Stimulated activated naive CD4-positive, alpha-beta T cell treated with Interleukin-2 at 50 U/mL for 16 hours (primary cell): ENCODE measurements at places on chromosomes 12 and 14.

DNA sequence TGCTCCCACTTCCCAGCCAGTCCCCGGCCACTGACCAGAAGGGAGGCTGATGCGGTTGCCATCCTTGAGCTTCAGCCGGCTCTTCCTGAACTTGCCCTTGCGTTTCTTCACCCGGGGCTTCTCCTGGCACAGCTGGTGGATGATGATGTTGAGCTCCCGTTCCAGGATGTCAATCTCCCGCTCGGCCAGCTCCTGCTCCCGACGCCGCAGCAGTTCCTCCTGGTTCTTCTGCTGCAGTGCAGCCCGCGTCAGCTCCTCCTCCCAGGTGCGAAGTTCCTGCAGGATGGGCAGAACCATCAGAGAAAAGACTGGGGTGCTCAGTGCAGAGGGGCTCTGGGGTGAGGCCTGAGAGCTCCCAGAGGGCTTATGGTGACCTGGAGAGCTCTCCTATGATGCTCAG lies 67.0 kb downstream of the MAP3K9 start:
- no peak for DNase-seq

DNA sequence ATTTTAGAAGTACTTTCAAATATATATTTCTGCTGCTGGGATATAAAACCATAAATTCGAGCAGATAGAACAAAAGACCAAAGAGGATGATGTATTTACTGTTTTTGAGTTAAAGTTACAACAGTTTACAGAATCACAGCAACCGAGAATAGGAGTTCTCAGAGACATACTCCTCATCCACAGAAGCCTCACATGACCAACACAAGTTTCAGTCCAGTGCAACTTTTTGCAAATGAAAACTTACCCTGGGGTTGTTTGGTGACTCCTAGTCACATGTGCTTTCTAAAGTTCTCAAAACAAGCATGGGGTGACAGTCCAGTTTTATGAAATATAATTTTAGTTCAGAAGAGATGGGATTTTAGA lies 117.1 kb downstream of the PRKCH start:
- DNase-seq, result no peak

DNA sequence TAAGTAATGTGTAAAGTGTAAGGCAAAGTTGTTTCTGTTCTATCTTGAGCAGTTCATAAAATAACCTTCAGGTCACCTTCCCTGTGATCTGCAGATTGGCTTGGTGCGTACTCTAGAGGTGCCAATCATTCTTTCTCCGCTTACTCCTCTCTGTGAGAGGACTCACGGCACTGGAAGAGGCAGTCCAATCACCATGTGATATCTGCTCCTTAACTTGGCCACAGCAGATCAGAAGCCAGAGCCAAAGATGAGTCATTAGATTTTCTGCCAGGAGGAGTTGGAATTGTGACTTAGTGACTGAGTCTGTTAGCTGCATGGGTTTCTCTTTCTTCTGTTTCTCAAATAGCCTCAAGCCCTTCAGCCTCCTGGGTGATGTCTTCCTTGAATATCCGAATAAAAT lies 165.5 kb downstream of the SLC41A2 start:
- no peak for DNase-seq

DNA sequence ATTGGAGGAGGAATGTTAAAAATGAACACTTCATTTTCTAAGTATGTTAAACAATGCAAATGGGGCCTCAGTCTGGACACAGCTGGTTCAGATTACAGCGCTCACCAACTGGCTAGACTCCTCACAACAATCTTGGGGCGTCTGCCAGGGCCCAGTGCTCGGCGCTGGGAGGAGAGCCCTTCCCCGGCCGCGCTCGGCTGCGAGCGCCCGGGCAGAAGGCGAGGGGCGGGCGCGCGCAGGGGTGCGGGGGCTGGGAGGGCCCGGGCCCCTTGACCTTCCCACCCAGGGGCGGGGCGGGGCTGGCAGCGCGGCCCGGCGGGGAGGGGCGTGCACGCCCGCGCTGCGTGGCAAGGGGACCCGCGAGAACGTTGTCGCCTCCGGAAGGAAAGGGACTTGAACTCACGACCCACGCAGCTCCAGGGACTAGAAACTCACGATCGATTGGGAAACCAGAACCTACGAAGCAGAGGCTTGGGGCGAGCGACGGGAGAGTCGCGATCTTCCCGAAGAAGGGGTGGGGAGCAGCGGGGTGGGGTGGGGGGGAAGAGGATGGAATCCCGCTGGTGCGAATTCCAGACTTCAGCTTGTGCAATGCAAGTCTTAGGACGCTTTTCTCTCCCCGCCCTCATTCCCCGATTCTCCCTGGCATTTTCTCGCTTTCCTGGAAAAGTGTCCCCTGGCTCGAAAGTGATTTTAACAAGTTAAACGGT lies at the start of gene FBLN5:
FBLN5 (minus strand) TSS at position 220 of the 710 bp plus-strand sequence. CDS start 465 bp downstream, outside the sequence.
- peak; percentile 22 for DNase-seq

DNA sequence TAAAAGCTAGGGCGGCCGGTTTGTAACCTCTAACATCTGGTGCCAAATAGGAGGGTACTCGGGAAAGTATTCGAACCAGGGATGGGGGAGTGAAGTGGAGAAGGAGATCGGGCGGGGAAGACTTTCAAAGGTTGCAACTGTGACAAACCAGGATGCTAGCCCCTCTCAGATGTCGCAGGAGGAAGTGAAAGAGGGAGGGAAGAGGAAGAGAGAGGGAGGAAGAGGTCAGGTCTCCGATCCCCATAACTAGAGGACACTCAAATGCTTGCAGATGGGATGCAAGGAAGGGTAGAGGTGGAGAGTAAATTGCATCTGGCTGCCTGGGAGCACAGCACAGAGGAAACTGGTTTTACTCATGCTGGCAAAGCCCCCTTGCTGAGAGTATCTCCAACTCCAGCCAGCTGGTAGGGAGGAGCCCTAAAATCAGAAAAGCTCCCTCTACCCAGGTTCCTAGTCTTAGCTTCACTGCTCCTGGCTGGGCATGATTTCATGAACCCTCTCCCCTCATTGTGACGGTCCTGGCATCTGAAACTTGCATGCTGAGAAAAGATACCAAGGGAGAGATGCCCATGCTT lies 696.7 kb upstream of the TBX3 start:
- DNase-seq, result no peak

DNA sequence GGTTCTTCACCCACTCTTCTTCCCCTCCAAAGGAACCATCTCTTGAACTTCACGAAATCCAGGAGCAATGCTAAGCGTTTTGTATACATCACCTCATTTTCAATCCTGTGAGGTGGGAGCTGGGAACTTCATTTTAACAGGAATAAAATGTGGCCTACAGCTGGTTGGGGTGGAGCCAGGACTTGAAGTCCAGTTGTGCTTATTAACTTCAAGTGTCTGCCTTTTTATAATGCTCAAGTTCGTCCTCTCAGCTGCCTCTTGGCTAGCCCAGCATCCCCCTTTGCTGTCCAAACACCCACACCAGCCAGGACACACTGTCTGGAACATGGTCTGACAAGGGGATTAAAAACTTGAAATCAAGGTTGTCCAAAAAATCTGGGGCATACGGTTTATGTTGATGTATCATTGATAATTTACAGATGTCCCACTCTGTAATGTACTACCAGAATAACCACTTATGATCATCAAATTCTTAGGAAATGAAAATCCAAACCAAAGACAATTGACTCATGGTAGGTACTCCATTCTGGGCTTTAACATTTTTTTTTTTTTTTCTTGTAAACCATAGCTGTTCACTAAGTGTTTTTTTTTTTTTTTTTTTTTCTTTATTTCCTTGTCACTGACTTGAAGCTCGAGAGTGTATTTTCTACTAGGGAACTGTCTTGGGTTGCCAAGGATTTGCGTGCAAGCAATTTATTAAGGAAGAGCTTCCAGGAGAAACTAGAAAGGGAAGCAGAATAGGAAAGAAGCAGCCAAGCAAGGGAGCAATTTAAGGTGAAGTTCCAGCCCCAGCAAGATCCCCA lies 252.3 kb downstream of the EFCAB11 start:
- DNase-seq, result no peak

- peak; percentile 15 for DNase-seq
Measured at GRCh38 chr12:8493084-8493483, 20.2 kb upstream of the CLEC4D start.

GRCh38 chr12:58503731-58504130 lies 416.6 kb downstream of the LRIG3 start:
- no peak for DNase-seq

DNA sequence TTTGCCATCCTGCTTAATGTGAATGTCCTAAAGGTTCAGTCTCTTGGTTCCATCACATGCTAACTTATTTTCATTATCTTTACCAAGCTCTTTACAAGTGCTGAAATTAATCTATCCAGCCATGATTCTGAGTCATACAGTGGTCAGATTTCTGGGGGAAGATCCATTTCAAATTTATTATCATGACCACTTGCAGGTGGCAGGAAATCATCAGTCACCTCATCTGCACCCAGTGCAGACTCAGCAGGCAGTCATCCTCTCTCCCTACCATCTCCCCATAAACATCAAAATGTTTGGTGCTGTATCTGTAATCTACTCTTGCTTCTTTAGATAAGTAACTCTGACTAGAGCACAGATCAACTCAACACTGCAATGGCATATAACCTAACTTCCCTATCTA lies 23.5 kb downstream of the ATG14 start:
- DNase-seq, result no peak

DNA sequence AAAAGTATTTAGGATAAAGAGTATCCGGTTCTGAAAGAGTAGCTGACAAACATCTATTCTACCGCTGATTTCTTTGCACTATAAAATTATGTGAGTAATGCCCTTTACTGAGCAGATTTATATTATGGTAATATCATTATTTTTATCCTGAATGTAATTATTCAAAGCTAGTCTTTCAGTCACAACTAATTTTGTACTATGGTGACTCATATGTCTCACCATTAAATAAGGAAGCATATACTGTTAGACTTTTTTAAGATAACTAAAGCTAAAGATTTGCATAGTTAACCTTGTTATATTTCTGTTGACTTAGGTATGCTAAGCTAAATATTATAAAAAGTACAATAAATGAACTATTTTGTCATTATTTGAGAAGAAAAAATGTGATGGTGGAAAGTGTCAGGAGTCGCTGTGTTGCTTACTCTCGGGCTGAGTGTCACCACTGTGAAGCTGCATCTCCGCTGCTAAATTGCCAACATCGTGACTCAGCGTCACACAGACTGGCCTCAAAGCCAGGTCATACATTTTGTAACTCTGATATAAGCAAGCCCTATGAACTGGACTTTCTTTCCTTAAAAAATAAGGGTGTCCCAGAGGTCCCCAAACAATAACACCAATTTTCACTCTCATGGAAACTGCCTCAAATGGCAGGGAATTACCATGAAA lies 69.1 kb upstream of the SSTR1 start:
- no peak for DNase-seq

- DNase-seq, result no peak
Measured at GRCh38 chr12:127263621-127264020, 1003.3 kb upstream of the TMEM132C start.

DNA sequence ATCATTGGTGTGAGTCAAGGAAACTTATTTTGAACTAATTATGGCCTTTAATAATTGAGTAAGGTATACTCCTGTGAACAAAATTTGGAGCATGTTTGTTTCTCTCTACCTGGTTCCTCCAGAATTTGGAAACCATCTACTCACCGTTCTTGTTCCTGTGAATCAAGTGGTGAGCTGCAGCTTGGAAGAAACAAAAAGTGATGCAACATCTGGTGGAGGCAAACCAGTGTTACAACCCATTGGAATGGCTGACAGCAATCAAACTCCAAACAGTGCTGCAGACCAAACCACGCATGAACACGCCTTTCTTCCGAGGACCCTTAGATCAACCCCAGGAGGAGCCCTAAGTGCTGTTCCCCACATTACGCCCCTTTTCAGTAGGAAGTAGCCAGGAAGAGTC lies 104.7 kb upstream of the VASH1 start:
- DNase-seq, result no peak

GRCh38 chr12:115897729-115898128 lies 379.8 kb downstream of the MED13L start:
- no peak for DNase-seq

GRCh38 chr14:38412654-38413053 lies 156.8 kb upstream of the CLEC14A start:
- DNase-seq, result no peak

DNA sequence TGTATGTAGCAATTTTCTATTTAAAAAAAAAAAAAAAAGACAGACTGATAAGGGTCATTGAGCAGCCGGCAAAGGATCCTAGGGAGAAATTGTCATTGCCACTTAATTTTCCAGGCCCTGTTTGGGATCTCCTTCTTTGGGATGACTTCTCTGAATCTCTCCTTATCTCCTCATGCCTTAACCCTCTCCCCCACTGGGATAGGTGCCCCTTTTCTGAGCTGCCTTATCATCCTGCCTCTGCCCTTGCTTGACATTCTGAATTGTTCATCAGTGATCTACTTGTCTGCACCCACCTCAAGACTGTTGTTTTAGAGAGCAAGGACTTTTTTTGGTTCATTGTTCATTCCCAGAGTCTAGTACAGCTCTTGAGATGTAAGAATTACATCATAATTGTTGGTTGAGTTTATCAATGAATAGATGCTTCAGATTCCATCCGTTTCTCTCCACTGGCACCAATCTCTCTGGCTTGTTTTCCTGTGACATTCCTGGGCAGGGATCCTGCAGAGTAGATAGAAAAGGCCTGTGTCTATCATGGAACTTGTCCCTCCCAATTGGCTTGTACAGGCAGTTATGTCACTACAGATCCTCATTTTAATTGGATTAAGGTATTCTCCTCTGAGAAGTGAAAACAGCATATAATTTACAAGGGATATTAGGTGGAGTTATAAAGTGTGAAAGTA lies 42.6 kb downstream of the SOCS2 start:
- no peak for DNase-seq

DNA sequence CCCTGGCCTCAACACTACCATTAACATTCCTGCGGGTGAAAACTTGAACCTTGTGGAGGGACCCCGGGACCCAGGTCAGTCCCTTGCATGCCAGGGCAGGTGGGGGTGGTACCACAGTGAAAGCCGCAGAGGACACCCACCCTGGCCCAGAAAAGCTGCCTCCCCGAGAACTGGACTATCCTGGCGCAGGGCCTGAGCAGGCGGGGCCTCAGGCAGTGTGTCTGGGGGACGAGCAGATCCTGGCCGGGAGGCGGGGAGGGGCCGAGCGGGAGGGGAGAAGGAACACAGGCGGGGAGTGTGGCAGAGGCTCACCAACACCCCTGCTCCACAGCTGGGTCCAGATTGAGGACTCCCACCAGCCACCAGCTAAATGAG lies 10.0 kb downstream of the AHNAK2 start:
- DNase-seq, result no peak

DNA sequence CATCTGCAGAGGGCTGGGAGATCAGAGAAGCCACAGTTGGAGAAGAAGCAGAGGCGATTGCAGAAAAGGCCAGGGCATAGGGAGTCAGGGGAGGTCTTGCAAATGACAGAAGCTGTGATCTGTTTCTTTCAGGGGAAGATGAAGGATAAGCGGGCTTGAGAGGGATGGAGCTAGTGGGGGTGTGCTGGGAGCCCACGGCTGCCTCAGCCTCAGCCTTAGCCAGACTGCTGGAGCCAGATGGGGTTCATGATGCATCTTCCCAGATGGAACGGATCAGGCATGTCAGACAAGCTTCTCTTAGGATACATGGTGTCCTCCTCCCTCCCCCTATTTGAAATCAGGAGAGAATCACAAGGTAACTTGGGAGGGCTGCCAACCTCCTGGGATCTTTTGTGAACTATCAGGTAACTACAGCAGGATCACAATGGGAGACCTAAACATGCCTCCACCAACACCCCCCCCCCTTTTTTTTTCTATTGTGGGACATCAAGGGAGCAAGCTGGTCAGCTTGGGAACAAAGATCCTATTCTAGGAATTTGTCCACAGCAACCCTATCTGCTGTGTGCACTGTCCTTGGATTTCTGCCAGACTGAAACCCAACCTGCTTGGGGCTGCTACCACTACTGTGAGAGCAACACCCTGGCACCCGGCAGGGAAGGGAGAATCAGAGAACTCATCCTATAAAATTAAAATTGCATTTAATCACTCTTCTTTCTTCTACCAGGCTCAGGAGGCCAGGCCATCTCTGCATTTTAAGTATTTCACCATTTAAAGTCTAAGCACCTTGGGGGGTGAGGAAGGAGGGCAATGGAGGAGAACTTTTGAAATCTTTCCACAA lies 10.7 kb upstream of the ATP2A2 start:
- no peak for DNase-seq
